ENCODE measurements at places on chromosomes 6 and 20.

DNA sequence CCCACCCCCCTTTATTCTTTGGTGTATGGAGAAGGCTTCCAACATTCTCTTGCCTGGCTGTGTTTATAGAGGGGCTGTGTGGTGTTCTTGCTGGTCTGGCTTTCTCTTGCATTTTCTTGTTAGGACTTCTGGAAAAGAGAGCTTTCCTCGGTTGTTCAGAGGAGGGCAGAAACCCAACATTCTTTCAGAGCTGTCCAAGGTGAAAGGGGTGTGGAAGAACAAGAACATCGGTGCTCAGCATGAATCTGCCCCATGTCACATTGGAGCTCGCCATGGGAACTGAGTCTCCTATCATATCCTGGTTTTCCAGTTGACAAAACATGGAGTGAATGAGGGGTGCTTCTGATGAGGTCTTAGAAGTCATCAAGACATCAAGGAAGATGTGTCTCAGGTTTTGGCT lies 281.8 kb downstream of the RNF144B start:
- DNase-seq: no peak

- no peak for DNase-seq
Observed at GRCh38 chr20:62377615-62378178, 9.2 kb upstream of the RPS21 start.

GRCh38 chr6:15888798-15889772 lies 226.3 kb upstream of the DTNBP1 start:
- DNase-seq: no peak

DNA sequence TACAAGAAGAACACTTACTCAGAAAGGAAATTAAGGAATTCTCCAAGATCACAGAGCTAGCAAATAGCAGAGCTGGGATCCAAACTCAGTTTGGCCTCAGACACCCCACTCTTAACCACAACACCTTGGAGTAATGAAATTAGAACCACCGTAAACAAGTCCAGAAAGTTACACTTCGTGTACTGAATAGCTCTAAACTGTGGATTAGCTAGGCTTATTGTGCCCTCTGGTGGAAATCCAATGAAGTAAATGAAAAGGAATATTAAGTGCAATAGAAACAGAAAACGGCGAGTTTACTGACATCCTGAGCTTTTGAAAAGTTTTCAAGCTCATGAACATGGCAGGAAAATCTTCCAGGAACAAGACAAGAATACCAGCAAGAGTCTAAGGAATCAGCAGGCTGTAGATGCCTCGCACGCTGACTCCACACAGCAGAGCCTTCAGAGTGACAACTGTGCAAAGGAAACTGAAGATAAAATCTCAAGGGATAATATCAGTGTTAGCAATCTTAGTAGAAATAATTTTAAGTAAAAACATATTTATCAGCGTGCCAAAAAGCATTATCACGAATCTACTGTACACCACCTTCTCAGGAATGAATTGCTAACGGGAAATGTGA lies 34.6 kb downstream of the FBXO5 start:
- no peak for DNase-seq

GRCh38 chr6:42450477-42451332 lies 1.0 kb downstream of the TRERF1 start:
- DNase-seq: no peak

- no peak for DNase-seq
Observed at GRCh38 chr6:146090474-146090873, 61.6 kb downstream of the GRM1 start.

GRCh38 chr6:26544473-26544872 lies 6.3 kb downstream of the HMGN4 start:
- no peak for DNase-seq

GRCh38 chr20:57540890-57541580 lies 16.1 kb upstream of the CTCFL start:
- no peak for DNase-seq

- DNase-seq: no peak
Observed at GRCh38 chr6:3808759-3809514, 40.2 kb upstream of the FAM50B start.

DNA sequence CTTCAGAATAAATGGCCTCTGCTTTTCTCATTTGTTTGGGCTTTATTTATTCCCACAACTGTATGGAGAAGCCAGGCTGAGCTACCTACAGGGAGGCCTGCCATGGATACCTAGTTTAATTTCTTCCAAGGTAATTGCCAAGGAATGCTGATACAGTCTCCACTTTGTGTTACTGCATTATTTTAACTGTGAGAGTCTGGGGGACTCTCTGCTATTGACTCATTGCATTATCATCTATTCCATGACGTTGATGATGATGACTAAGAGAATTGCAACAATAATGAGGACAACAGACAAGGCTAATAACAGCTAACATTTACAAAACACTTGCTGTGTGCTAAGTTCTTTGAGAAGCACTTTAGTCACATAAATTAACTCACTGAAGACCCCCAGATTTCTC lies 88.3 kb upstream of the COL21A1 start:
- DNase-seq: no peak

DNA sequence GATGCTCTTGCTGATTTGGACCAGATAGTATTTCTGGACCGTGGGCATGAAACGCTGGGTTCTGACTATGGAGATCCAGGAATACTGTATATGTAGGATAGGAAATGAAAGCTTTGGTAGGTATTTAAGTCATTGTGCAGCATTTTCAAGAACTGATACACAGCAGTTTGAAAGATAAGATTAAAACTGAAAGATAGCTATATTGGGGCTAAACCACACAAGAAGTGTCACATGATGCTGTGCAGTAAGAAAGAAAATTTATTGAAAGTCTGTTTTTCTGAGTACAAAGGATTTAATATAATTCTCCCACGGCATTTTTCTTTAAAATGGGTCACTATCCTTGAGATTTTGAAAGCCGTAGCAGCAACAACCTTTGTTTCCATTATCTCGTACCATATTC lies 305 bp downstream of the IL17A start:
- no peak for DNase-seq

DNA sequence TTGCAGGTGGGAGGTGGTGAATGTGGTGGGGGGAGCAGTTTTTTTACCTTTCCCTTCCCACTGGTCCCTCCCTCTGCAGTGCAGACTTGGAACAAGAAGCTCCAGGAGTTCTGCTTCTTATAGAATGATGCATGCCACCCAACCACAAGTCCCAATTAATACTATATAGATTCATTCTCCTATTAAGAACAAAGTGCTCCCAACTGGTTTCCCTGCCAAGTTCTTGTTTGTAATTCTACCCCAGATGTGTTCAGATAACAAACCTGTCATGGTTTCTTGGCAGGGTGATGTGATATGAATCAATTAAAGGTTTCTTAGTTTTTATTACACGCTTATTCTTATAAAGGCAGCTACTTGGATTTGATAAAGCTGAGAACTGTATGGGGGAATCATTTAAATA lies 23.9 kb downstream of the HDDC2 start:
- no peak for DNase-seq

GRCh38 chr20:62733891-62734290 lies 25.3 kb downstream of the NTSR1 start:
- DNase-seq: no peak

- no peak for DNase-seq
Observed at GRCh38 chr20:14757728-14758127, 420.3 kb upstream of the FLRT3 start.

- DNase-seq: no peak
Observed at GRCh38 chr6:161903584-161904212, 629.8 kb upstream of the AGPAT4 start.

GRCh38 chr6:39092124-39092523 lies 22.9 kb downstream of the SAYSD1 start:
- DNase-seq: no peak

- no peak for DNase-seq
Observed at GRCh38 chr6:137651591-137652335, 157.6 kb upstream of the OLIG3 start.

Measured in T-cell (primary cell).